EL (cell line): ENCODE measurements at places on chromosomes 12 and 14.

DNA sequence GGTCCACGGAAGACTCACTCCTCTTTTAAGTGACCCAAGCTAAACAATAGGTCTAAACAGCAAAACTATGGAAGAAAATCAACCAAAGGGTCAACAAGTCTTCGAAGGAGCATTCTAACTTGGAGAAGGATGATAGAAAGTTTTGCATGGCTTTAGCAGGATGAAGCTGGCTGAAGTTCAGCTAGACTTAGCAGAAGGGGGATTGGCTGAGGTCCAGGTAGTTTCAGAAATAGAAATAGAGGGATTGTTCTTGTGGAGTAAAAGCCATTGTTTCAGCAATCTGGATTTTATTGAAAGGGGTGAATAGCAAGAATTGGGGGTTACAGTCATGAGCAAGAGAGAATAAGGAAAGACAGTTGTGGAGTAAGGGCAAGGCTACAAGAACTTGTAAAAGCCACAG lies 84.7 kb upstream of the TSPAN8 start:
- no peak for DNase-seq

DNA sequence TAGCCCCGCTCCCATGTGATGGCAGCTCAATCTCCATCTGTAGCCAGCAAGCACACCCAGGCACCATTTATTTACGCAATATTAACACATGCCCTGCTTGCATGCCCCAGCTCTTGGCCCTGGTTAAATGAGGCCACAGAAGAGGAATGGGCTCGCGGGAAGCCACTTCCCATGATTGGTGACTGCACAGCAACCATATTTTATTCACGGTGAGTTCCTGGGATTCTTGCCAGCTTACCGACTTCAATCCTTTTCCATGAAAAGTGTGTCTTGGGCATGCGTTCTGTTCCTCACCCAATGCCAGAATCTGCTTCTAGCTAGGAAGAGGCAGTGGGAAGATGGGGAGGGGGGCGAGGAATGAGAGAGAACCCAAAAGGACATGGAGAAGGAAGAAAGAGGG lies 54.7 kb downstream of the PITPNM2 start:
- DNase-seq, result no peak

DNA sequence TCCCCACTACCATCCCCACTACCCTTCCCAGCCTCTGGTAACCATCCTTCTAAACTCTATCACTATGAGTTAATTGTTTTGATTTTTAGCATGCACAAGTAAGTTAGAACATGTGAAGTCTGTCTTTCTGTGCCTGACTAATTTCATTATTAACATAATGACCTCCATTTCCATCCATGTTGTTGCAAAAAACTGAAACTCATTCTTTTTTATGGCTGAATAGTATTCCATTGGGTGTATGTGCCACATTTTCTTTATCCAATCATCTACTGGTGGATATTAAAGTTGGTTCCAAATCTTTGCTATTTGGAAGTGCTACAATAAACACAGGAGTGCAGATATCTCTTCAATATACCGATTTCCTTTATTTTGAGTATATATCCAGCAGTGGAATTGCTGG lies 13.2 kb upstream of the PPM1H start:
- DNase-seq, result no peak

- DNase-seq, result peak; percentile 63
Observed at GRCh38 chr12:54596526-54596946, 8.1 kb upstream of the PPP1R1A start.
